KBM-7 (cell line): ENCODE measurements at places on chromosomes 11 and 22.

DNA sequence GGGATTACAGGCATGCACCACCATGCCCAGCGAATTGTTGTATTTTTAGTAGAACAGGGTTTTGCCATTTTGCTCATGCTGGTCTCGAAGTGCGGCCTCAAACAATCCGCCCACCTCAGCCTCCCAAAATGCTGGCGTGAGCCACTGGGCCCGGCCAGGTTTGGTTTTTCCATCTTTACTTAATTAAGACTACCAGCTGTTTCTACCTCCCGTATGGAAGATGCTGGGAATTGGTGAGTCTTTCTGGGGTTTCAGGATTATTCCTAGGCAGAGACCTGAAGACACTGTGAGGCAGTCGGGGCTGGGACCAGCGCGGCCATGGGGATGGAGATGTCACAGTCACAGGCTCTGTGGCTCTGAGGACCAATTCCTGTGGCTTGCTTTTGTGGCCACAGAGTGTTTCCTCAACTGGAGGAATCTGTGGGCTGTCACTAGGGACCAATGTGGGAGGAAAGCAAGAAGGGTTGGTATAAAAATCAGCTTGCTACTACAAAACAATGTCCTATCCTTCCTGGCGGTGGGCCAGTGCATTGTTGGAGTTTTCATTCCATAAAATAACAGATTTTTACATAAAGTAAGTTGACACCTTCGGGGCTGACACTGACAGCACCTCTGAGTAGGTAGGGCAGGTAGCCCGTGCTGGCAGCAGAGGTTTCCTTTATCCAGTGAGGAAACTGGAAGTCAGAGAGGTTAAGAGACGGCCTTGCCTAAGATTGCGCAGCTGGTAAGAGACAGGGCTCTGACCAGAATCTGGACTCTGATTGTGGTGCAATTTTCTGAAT lies 8.4 kb upstream of the FTH1 start:
- no peak for DNase-seq

DNA sequence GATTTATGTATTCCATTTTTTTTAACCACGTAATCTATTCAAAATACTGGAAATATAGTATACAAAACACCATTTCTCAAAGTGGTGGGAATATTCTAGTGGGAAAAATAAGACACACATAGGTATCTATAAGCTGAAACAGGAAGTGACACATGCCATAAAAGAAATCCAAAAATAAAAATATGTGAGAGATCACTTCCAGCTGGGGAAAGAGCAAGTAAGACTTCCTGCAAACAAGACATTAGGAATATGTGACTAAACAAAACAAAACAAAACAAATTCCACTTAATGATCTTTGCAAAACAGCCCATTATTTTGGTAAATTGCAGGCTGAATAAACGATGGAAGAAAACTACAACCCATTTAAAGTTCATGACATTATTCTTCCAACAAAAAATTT lies 107.3 kb upstream of the CEP126 start:
- no peak for DNase-seq

DNA sequence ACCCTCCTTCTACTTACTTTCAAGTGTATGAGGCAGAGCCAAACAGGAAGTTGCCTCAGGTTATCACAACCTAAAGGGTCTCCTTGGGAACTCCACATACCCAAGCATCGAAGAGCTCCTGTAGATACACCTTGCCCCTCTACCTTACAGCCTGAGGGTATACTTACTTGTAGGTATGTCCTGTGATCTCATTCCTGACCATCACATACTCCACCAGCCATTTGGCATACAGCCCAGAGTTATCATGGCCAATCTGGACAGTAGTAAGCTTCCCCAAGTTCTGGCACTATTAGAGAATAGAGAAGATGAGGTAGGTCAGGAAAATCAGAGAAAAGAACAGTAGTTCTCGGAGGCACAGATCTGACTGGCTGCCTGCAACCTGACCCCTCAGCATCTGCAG lies 53.4 kb upstream of the SCUBE2 start:
- no peak for DNase-seq

DNA sequence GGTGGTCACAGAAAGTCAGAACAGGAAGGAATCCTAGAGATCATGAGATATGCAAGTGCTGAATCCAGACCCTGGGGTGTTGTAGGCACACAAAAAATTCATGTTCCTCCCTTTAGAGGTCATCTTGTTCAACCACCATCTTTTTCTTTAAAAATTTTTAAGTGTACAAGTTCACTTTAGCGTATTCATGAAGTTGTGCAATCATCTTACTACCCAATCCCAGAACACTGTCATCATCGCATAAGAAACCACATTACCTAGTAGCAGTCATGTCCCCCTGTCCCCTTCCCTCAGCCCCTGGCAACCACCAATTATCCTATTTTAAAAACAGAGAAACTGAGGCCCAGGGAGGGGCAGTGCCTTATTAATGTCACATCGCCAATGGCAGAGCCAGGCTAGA lies 20.3 kb upstream of the WNT11 start:
- no peak for DNase-seq

GRCh38 chr11:65439331-65440181 lies 17.0 kb downstream of the NEAT1 start:
- DNase-seq: peak; percentile 40

- no peak for DNase-seq
Observed at GRCh38 chr11:114089748-114090147, 30.2 kb downstream of the ZBTB16 start.

DNA sequence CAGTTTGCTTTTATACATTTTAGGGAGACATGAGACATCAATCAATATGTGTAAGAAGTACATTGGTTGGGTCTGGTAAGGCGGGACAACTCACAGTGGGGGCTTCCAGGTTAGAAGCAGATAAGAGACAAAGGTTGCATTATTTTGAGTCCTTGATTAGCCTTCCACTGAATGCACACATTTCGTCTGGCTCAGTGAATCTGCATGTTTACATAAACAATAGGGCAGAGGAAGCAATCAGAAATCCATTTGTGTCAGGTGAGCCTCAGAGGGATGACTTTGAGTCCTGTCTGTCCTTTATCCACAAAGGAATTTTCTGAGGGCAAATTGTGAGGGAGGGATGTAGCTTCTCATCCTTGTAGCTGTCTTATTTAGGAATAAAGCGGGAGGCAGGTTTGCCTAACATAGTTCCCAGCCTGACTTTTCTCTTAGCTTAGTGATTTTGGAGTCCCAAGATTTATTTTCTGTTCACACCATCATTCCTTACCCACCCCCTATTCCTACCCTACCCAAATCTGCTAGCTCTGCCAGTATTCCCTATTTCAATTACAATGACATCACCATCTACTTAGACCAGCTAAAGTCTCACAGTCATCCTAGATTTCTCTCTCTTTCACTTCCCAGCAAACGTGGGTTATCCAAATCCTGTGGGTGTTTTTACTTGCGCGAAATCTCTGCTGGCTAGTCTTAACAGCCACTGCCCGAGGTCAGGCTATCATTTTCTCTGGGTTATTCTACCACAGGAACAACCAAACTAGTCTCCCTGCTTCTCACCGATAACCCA lies 2.9 kb downstream of the SC5D start:
- DNase-seq: no peak

- DNase-seq: peak; percentile 71
Observed at GRCh38 chr11:66429983-66430602, 8.6 kb downstream of the MRPL11 start.

DNA sequence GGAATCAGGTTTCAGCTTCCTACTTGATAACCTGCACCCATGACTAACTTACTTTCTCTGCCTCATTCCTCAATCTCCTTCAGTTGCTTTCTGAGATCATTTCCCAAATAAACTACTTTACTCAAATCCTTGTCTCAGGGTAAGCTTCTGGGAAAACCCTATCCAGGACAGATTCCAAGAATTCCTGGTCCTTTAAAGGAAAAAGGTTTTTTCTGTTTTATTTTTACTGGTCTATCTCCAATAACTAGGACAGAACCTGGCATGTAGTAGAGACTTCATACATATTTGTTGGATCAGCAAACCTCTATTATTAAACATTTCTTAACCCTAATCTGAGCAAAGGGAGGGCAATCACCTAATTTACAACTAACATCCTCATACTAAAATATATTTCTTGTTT lies 910.5 kb upstream of the CHORDC1 start:
- DNase-seq: no peak

DNA sequence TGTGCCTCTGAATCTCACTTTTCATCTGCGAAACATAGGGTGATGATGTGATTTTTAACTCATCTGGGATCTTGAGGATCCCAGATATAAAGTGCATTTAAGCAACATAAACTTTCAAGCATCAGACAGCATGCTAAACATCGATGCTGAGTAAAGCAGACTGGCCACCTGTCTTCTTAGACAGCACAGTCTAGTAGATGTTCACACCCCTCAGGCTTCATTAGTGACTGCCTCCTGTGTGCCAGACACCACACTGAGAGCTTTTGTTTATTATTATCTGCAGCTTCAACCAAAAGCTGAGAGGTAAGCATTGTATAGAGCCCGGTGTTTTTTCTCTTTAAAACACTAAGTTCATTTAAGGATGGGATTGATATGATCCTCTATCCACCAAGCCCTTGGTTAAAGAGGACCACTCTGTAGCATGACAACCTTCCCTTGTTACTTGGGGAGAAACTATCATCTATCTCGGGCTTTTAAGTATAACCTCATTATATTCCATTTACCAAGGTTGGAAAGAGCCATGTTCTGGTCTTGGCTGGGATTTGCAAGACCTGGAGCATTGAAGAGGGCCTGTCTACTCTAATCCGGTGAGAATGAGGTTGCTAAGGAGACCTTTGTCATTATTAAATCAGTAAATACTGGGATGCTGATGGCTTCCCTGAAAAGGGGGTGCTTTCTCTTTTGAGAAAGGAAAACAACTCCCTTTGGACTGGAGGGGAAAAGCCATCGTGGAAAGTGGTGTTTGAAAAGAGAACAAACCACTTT lies 114.2 kb upstream of the SEZ6L start:
- no peak for DNase-seq

- no peak for DNase-seq
Observed at GRCh38 chr11:22479971-22480720, 142.0 kb downstream of the SLC17A6 start.

GRCh38 chr11:75626889-75627529 lies 41.8 kb downstream of the MAP6 start:
- no peak for DNase-seq

DNA sequence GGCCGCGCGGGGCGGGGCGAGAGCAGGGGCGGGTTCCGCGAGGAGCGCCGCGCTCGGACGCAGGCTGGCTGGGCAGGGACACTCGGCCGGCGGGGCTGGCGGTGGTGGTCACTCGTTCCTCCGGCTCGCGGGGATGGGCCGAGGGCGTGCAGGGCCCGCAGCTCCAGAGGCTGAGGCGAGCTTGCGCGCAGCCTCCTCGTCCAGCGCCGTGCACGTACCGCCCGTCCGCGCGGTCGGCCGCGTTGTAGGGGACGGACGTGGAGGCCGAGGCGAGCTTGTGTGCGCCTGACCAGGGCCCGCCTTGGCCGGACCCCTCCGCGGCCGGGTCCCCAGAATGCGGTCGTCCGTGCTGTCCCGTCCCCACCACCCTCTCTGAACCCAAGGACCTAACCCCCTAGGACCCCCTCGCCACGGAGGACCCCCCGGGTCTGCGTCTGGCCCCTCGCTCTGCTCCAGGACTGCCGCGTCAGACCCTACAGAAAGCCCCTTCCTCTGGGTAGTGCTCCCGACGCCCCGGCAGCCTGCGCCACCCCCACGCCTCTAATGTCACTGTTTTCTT lies 569 bp upstream of the YPEL1 start:
- DNase-seq: no peak

DNA sequence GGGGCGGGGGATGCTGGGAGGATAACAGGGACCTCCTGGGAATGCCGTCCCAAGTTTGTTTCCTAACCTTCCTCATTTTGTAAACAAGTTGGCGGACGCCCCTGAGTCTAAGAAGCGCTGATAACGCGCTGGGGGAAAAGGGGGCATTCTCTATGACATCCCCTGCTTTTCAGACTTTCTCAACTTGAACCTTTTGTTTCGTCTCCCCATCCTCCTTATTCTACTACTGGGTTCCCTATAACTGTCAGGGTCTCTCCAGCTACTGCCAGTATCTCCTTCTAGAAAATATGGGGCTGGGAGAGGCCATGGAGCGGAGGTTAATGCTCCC lies 654 bp downstream of the TMEM86A start:
- no peak for DNase-seq

DNA sequence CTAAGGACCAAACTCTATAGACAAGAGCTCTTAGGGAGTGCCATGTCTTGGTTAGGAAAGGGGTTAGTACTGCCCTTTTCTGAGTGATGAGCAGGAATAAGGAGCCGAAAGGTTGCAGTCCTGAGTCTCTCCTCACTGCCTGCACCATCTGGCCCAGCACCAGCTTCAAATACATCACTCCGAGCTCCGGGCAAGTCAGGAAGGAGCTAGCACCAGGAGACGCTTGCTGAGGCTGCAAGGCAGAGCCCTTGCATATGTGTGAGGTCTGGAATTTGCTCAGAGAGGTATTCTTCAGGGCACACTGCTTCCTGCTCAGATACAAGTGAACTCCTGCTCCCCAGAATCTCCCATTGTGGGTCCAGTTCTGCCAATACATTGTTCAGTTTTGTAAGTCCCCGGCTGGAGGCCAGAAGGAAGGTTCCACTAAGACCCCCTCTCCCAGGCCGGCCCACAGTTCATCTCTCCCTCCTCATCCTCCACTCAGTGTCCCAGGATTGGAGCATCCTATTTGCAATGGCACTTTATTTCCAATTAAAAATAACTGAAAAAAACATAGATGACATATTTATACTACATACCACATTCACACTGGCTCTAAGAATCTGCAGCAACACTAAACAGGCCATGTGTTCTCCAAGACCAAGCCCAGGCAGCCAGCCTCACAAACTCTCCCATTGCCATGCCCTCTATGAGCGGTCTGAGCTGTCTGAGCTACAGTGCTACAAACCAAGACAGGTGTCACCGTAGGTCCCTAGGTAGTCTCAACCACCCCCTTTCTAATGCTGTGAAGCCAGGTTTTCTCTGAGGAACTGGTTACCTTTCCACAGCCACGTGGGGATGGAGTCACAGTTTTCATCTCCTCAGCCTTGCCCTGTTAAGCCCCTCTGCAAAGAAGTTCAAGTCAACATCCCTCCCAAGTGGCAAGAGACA lies 55.1 kb upstream of the SPATA19 start:
- DNase-seq: no peak

GRCh38 chr11:102530558-102530957 lies at the start of gene MMP7:
Gene MMP7 (minus strand): TSS chr11:102530747. CDS start chr11:102530700, 47 bp downstream.
- DNase-seq: no peak

DNA sequence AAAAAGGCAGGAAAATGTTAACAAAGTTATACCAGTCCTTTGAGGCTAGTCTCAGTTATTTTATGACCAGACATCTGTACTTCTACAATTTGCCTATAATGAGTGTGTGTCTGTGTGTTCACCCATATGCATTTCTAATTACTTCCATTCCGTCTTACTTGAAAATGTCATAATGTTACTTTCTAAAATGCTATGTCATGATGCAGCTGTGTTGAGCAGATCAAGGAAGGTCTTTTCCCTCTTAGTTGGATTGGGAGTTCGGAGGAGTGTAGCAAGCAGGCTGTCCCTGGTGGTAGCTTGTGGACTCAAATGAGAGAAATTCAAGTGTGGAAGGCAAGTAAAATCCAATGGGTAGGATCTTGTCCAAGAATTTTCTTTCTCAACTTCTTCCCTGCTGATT lies 3.0 kb downstream of the SNX19 start:
- no peak for DNase-seq

DNA sequence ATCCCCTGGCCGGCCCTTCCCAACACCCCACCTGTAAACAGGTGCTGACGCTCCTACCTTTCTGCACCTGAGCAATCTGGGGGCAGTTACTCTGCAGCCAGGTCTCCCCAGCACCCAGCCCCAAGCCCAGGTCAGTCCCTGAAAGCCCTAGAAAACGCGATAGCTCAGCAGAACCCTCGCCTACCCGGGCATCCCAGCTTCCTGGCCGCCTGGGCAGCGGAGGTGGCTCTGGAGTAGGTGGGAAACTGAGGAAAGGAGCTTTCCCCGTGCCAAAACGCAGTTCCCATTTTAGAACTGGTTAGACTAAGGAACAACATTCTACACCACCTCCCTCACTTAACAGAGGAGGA lies 445 bp downstream of the SYTL2 start:
- DNase-seq: no peak
